ENCODE measurements at places on chromosomes 7 and 10.

- no peak for DNase-seq
Measured at GRCh38 chr10:60729106-60729505, 49.2 kb upstream of the CDK1 start.

DNA sequence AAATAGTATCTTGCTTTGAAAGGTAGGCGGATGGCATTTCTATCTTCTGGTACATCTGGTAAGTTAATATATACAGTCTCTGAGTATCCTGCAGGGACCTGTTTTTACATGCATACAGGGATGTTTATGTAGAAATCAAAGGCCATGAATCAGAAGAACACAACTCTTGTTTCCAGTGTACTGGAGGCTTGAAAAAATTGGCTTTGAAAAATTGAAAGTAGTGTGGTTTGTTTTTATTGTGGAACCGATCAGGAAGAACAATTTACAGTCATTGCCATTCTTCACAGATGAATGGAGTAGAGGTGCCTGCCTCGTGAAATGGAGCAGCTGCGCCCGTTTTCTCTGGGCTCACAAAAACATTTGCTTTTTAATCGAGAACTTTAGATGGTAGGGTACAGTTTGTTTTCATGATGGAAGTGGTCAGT, 54.0 kb upstream of the RPA3 start:
- no peak for DNase-seq

DNA sequence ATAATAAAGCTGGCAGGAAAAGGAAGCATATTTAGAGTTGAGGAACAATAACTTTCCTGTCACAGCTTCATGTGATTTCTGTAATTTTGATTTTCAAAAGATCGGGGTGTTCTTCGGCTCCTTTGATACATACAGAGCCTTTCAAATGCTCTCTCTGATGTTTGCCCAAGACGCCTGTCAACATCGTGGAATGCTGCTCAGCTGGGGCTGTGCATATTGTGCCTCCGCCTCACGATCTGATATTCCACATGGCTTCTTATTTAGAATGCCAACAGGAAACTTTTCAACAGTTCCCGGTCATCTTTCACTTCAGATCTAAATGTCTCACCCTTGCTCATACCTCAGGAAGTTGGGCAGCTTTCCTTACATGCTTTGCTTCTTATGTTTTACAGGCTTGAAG, 7.3 kb downstream of the NPY start:
- no peak for DNase-seq

DNA sequence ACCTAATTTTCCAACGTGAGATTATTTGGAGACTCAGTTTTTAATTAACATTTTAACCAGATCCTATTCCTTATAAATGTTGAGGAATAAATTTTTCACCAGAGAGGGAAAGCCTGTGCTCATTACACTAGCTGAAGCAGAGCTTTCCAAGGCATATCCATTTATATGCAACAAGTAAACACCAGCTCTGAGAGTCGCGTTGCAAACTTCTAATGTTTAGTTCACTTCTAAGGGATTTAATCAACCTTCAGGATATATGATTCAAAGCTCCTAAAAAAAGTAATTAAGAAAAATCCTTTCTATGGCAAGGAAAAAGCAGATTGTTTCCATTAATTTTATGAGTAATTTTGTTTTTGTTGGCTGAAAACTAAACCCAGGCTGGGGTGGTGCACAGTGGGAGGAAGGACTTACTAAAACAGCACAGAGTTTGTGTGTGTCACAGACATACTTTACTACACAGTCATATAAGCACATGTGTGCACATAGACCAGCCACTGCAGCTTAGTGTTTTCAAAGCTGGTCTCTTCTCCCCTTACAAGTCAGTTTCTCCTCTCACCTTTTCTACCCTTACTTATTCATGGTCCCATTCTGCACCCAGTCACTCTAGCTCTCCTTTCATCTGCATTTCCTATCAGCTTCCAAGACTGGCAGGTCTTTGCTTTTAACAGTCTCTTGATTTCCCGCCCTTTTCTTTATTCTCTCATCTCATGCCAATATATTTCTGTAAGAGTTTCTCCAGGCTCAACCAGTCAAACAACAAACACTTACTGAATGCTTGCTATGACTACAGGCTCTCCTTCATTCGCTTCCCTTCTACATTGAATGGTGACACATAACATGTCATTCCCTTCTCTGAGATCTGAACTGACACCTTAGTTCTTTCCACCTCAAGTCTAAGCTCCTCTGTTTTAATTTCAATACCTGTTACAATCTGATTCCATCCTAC, 81.1 kb upstream of the FZD1 start:
- no peak for DNase-seq

DNA sequence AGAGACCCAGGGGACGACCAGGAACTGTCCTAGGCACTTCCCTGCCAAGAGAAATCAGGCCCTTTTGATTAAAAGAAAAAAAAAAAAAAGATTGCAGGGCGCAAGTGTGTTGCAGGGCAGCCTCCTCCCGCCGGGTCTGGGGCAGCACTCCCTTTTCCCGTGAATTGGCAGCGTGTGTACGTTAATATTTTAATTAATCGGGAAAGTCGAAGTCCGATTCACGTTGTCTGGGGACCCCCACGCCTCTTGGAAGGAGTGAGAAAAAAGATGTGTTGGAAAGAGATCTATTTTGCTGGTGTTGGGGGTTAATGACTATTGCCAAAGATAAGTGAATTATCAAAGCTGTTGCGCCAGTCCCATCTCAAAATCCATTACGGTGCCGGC, 1.3 kb upstream of the EBF3 start:
- DNase-seq = no peak

DNA sequence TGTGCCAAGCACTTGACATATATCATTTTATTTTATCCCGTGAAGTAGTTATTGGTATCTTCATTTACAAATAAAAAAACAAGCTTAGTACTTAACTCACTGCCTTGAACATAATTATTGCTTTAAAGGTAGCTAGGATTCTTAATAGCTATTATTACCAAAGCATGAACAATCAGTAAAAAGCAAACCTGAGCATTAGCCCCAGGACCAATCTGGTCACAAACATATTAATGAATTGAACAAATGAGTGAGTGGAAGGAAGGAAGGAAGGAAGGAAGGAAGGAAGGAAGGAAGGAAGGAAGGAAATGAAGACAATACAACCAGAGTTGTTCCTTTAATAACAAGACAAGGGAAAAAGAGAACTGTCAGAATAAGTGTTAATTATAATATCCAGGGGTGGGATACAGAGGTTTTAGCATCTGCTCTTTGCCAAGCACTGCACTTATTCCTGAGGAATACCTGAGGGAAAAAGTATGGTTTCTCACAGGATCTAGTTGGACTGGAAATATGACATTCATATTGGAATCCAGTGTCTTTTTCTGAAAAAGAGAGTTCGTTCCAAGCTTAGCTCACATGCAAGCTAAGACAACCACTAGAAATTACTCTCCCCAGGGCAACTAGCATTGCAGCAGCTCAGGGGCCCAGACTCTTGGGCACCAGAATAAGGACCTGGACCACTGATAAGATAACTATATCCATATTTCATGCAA, 172.9 kb upstream of the MGMT start:
- no peak for DNase-seq

DNA sequence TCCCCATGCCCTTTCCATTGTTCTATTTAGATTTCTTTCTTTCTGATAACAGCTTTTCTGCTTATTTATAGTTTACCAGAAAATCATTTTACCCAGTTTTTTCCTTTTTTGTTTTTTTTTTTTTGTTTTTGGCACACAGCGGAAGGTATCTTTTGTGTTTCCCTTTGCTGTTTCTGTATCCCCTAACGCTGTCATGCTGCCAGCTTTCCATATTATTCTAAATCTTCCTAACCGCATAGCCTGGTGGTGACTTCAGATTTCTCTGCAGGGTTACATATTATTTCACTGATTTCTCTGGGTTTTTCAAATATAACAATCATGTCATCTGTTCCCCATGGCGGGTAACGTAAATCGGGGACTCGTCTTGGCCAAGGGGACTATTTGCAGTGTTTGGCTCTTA, 4.0 kb upstream of the SLC29A4 start:
- DNase-seq = no peak

GRCh38 chr10:93072225-93072712, 1.4 kb upstream of the CYP26A1 start:
- no peak for DNase-seq

DNA sequence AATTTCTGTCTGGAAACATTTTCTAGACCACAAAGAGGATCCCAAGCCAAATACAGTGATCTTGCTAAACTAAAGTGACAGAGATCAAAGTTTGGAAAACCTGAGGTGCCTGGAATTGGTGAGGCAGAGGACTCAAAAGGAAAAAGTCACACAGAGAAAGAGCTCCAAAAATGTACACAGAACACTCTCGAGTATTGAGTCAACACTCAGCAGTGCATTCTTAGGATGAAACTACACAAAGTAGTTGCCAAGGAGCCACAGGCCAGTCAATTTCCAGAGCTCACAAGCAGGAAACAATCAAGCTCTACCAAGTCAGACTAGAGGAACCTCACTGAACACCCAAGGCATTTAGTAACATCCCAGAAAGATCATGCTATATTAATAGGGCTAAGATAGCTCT, 61.3 kb downstream of the MICU1 start:
- DNase-seq = no peak

DNA sequence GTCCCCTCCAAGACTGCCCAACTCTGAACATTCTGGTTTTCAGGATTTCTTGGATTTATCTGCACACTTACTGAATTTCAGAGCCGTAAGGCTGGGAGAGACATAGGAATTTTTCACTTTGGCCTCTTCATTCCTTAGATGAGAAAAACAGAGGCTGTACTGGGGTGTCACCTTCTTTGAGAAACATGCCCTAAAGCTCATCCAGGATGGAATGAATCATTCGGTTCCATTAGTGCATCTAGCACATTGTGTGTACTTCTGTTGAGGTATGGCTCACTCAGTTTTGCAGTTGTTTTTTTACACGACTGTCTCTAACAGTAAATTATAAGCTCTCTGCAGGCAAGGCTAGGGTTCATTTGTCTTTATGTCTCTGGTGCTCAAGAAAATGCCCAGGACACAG, 383.4 kb downstream of the GATA3 start:
- DNase-seq = peak; percentile 4

DNA sequence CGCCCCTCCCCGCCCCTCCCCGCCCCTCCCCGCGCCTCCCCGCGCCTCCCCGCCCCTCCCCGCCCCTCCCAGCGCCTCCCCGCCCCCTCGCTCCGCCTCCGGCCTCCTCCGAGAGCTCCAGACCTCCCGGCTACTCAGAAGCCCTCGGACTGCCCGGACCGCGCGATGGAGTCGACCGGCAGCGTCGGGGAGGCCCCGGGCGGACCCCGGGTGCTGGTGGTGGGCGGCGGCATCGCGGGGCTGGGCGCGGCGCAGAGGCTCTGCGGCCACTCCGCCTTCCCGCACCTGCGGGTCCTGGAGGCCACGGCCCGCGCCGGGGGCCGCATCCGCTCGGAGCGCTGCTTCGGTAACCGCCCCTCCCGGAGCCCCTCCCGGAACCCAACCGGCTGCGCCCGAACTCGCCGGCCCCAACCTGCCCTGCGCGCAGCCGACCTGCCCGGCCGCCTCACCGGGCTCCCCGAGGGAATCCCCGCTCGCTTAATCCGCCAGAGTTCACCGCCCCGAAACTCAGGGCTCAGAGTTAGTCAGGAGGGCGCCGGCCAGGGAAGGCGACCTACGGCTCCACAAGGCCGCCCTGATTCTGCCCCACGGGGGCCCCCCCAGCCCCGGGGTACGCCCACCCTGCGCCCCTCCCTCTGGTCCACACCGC, at the start of gene PAOX:
PAOX (plus strand) TSS at position 111 of the 649 bp plus-strand sequence; CDS start at position 166, 55 bp downstream.
- peak; percentile 42 for DNase-seq

DNA sequence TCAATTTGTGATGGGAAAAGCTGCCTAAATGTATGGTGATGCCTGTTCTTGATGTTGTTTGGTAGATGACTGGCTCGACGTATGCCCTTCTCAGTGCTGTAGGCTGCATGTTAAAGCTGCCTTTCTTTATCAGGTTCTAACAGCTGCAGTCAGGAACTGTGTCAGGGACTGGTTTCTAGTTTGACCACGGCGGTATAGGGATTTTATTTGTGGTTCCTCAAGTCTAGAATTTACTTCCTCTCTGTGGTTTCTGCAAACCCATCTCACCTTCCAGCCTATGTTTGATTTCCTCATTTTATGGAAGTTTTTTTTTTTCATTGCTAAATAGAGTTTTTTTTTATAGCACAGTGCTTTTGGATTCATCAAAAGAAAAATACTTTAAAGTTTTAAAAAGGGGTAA, 26.5 kb downstream of the LMTK2 start:
- DNase-seq = no peak

DNA sequence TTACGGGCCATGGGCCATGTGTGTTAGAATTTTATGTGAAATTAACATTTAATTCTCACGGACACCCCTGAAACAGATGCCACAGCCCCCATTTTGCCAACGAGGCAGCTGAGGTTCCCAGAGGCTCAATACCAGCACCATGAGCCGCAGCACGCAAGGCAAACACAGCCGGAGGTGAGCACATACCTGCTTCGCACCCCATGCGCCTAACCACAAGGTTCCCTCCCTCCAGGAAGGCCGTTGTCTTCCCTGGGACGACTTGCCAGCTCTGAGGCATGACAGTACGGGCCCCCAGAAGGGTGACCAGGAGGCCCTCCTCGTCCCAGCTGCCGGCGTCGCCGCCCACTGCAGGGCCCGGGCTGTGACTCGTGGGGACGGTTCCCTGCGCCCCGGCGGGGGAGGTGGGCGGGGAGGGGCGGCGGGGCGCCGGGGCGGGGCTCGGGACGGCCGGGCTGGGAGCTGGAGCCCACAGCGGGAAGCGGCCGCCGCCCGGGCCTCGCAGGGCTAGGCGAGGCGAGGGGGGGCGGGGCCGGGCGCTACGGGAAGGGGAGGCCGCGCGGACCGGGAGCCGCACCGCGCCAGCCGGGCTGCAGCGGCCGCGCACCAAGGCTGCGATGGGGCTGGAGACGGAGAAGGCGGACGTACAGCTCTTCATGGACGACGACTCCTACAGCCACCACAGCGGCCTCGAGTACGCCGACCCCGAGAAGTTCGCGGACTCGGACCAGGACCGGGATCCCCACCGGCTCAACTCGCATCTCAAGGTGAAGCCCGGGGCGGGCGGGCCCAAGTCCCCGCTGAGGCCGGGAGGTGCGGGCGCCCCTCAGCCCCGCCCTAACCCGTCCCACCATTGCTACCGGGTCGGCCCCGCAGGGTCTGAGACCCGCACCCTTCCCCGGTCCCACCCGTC, at the start of gene CAV2:
CAV2 (plus strand) TSS at position 571 of the 910 bp plus-strand sequence; CDS start at position 615, 44 bp downstream.
- DNase-seq = peak; percentile 53

DNA sequence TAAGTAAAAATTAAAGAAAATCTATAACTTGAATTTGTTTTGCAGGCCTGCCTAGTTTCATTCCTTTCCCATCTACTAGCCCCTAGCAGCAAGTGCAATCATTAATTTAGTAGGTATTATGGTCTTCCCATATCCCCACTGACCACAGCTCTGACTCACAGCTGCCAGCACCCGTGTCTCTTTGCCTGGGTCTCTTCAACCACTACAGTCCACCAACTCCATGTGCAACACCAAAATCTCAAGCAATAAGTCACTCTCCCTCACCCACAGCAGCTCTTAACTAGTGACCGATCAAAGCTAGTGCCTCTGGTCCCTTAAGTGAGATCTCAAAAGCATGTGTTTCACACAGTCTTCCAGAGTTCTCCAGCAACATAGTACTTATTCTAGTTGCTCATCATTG, 26.0 kb upstream of the THSD7A start:
- DNase-seq = no peak
